ENCODE measurements at places on chromosomes 2 and 18. TPM values are rescaled to one million over a fixed set of nuclear protein-coding genes. Genes with fewer than 3 reads are reported as not detected.

- H3K4me3 ChIP-seq = no peak overlapping the region
- H3K36me3 ChIP-seq = no peaks in the 10 kb centered on the region
- H3K27ac ChIP-seq = no peak overlapping the region
- H3K27me3 ChIP-seq = no peaks in the 10 kb centered on the region
Measured at GRCh38 chr2:3305431-3305830, 72.2 kb downstream of the EIPR1 start.

DNA sequence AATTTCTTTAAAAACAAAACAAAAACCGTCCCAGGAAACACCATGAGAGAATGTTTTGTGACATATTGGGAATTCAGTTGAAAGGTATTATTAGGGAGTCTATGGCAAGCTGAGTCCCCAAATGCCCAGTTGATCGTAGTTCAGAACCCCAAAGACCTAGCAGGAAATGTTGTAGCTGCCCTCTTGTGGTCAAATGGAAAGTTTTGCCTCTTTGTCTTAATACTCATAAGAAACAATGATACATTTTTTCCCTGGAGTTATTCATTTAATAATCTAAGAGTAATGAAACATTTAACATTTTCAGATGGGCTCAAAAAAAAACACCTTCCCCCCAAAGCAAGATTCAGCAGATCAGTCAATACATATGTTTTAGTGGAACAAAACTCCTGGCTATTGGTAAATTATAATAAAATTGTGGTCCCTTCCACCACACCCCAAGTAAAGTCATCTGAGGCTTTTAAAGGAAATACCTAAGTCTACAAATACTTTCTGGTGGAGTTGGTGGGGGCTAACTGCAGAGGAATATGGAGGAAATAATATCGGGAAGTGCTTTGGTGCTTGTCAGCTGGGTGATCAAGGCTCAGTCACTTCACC lies 37.8 kb upstream of the EFEMP1 start:
- H3K4me1 ChIP-seq = no peaks in the 10 kb centered on the region
- DNase-seq = peak; percentile 21
- no peaks in the 10 kb centered on the region for H3K36me3 ChIP-seq
- no peak overlapping the region for H3K27ac ChIP-seq

GRCh38 chr2:64792995-64793639 lies 139.4 kb upstream of the SERTAD2 start:
- no peaks in the 10 kb centered on the region for H3K36me3 ChIP-seq
- H3K4me1 ChIP-seq = no peaks in the 10 kb centered on the region
- H3K4me3 ChIP-seq = no peak overlapping the region
- peaks cover 18% of the 10 kb centered on the region for H3K27me3 ChIP-seq
- no peak overlapping the region for H3K27ac ChIP-seq

- no peaks in the 10 kb centered on the region for H3K36me3 ChIP-seq
- H3K27me3 ChIP-seq = no peaks in the 10 kb centered on the region
- no peak overlapping the region for H3K27ac ChIP-seq
- DNase-seq = no peak
Measured at GRCh38 chr2:187264612-187265011, 183.4 kb downstream of the CALCRL start.

DNA sequence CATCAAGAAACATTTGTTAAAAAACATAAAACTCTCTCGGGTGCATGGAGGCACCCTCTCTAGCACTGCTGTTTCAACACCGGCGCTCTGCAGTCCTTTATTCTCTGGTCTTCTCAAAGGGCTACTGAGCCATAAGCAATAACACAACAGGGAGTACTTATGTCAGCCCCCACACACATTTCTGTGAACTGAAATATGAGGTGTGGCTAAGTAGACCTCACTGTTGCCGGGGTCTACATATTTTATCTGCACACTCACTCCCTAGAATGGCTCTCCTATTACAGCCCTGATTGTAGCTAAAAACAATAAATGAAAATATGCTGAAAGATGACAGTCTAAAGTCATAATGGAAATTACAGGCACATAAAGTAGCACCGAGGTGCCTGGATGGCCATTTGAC lies 235.1 kb downstream of the GRB14 start:
- no peak overlapping the region for H3K27ac ChIP-seq
- no peaks in the 10 kb centered on the region for H3K4me1 ChIP-seq
- H3K36me3 ChIP-seq = no peaks in the 10 kb centered on the region
- no peak overlapping the region for H3K4me3 ChIP-seq
- no peak for DNase-seq

- H3K27ac ChIP-seq = no peak overlapping the region
- H3K36me3 ChIP-seq = no peaks in the 10 kb centered on the region
- peak; percentile 29 for DNase-seq
- peaks cover 39% of the 10 kb centered on the region for H3K27me3 ChIP-seq
- peak overlapping the region; percentile 32 for H3K4me3 ChIP-seq
Measured at GRCh38 chr2:100321179-100321865, 979 bp downstream of the LONRF2 start.

GRCh38 chr2:153871231-153872221 lies at the start of gene GALNT13:
GALNT13 (plus strand) TSS chr2:153871922.
- H3K4me3 ChIP-seq = peak within 1 kb of the TSS; percentile 43
- peaks cover 2% of the 10 kb centered on the region for H3K4me1 ChIP-seq
- DNase-seq = peak; percentile 60
- no peaks in the 10 kb centered on the region for H3K36me3 ChIP-seq

GRCh38 chr2:88051792-88052191 lies 3.8 kb downstream of the KRCC1 start:
- peaks cover 12% of the 10 kb centered on the region for H3K4me1 ChIP-seq
- no peak for DNase-seq
- H3K36me3 ChIP-seq = no peaks in the 10 kb centered on the region
- H3K27me3 ChIP-seq = no peaks in the 10 kb centered on the region

DNA sequence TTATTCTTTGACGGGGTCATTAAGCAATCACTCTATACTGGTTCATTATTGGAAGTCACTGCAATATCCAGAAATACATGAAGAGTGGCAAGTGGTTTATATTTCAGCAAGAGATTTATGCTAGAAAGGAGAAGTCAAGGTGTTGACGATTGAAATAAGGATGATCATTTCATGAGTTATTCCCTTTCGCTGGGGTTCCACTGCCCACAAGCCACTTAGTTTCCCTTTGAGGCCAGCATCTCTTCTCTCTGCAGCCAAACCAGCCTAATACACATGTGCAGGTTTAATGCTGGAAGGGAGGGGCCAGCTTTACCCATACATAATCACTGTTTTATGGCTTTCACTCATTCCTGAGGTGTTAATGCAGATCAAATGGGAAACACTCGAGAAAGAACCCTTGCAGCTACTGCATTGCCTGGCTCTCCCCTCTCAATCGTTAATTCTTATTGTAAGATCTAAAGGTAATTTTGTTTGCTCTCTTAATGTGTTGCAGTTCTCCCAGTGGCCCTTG lies 108.4 kb downstream of the MEIS1 start:
- no peak overlapping the region for H3K27ac ChIP-seq
- H3K4me1 ChIP-seq = peaks cover 8% of the 10 kb centered on the region
- no peaks in the 10 kb centered on the region for H3K27me3 ChIP-seq
- H3K4me3 ChIP-seq = no peak overlapping the region
- H3K36me3 ChIP-seq = peaks cover 2% of the 10 kb centered on the region
- DNase-seq = no peak

- no peaks in the 10 kb centered on the region for H3K36me3 ChIP-seq
- no peaks in the 10 kb centered on the region for H3K4me1 ChIP-seq
- DNase-seq = peak; percentile 42
- H3K27me3 ChIP-seq = no peaks in the 10 kb centered on the region
Measured at GRCh38 chr2:30208453-30208852, 22.9 kb upstream of the LBH start.

GRCh38 chr18:23932385-23933067 lies 82.0 kb upstream of the TTC39C start:
- no peak overlapping the region for H3K4me3 ChIP-seq
- H3K36me3 ChIP-seq = peaks cover 36% of the 10 kb centered on the region
- no peak for DNase-seq
- H3K4me1 ChIP-seq = peaks cover 4% of the 10 kb centered on the region
- H3K27ac ChIP-seq = no peak overlapping the region
- H3K27me3 ChIP-seq = no peaks in the 10 kb centered on the region

Gene LIMS4
- polyA plus RNA-seq = 3.0 TPM

Gene PIEZO2
- 25.1 TPM for polyA plus RNA-seq

Gene LONRF2
- 3.2 TPM for polyA plus RNA-seq

Gene AAMP
- polyA plus RNA-seq = 105 TPM

Gene HES6
- polyA plus RNA-seq = 24.4 TPM

Measured in large intestine (tissue), 12 donors.